Femur (tissue), 1 donor: ENCODE measurements at places on chromosomes 16 and 17.
A peak's percentile ranks its signal among the peaks of the same experiment; 100 is the strongest.

GRCh38 chr17:30095507-30096244, 20.9 kb upstream of the NSRP1 start:
- DNase-seq: no peak

DNA sequence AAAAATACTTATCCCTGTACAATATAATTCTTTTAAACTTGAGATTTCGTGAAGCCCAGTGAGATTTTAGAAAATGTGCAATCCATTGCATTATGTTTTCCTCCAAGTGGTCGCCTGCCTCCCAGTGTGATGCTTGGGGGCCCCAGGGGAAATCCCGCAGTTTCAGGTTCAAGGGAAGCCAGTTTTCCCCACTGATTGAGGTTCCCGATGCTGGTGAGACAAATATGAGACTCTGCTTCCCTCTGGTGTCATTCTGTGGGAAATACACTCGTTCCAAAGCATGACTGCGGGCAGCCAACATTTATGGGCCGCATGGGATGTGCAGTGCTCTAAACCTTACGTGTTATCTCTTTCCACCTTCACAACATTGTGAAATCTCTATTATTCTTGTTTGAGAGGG, 200.8 kb downstream of the PRKCB start:
- DNase-seq: peak; percentile 27

- DNase-seq: no peak
Observed at GRCh38 chr17:44820631-44821212, 9.4 kb downstream of the GJC1 start.

GRCh38 chr16:30984669-30985400, at the start of gene HSD3B7:
Gene HSD3B7, plus strand, starts transcription at chr16:30985207. Its CDS starts 452 bp downstream, at chr16:30985659.
- DNase-seq: peak; percentile 93
